ENCODE measurements at places on chromosomes 2 and 18. TPM values are rescaled to one million over a fixed set of nuclear protein-coding genes. Genes with fewer than 3 reads are reported as not detected.

GULP1 gene
- total RNA-seq, result 23.0 TPM

STARD7 gene
- 119 TPM for total RNA-seq

TBR1 gene
- not detected for total RNA-seq

EFR3B gene
- 0.34 TPM for total RNA-seq

RNF125 gene
- total RNA-seq, result 1.1 TPM

NT5C1B gene
- not detected for total RNA-seq

SRD5A2 gene
- not detected for total RNA-seq

STAMBP gene
- 23.5 TPM for total RNA-seq
